ENCODE measurements at places on chromosomes 7 and 10.

DNA sequence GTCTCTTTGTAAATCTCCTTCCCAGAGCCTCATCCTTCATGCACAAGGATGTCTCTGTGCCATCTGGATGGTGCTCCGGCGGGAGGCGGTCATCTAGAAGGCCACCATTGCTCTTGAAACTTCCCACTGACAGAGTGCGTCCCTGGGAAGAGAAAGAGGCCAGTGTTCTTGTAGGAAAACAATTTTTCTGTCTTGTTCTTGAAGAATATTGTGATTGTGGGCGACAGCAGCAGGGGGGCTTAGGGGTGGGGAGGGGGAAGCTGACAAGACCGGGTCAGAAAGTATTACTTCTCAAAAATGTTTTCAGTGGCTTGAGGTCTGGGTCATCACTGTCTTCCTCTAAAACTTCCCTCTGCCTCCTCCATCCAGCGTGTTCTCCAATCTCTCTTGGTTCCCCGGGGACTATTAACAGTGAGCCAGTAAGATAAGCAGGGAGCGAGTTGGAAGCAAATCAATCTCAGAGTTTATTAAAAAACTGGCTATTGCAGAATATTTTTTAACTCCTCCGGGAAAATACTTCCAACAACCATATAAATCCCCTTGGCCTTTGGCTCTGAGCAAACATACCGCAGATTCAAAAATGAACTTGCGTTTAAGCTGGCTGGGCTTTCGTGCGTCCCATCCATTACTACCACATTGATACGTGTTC, 597.8 kb upstream of the MGMT start:
- no peak for DNase-seq

- DNase-seq, result no peak
Observed at GRCh38 chr10:99976886-99977665, 32.7 kb downstream of the DNMBP start.

DNA sequence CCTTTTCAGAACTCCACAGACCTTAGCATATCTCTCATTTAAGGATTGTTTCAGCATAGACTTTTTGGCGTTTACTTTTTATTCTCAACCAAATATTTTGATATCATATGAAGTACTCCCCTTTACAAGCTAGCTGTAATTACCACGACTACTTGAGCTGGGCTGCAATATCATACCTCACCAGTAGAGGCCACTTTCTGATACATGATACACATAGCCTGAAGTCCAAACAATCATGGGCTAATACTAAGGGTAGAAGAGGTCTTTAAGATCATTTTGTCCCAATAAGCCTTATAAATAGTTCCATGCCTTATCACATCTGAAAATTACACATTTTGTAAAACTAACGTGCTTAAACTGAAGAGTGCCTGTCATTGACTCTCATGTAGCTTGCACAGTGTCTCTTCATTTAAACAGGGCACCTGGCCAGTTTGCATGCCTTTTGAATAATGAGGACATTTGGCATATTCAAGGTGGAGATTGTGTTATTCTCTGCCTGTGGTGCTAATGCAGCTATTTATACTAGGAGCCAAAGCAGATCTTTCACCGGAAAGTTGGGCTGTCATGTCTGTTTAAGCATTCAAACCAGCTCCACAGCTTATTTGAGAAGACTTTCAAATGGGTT, 403.7 kb upstream of the ZMIZ1 start:
- no peak for DNase-seq

DNA sequence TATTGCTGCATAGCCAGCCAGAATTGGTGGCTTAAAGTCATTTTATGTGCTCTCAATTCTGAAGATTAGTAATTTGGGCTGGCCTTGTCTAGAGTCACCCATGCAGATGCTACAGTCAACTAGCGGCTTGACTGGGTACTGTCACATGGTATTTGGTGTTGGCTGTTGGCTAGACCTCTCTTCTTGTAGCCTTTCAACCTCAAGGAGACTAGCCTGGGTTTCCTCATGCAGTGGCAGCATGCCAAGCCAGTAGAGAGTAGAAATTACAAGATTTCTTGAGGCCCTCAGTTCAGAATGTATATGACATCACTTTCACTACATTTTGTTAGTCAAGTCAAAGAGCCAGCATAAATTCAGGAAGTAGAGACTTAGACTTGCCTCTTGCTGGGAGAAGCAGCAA, 3.7 kb upstream of the ZNF800 start:
- DNase-seq, result no peak

DNA sequence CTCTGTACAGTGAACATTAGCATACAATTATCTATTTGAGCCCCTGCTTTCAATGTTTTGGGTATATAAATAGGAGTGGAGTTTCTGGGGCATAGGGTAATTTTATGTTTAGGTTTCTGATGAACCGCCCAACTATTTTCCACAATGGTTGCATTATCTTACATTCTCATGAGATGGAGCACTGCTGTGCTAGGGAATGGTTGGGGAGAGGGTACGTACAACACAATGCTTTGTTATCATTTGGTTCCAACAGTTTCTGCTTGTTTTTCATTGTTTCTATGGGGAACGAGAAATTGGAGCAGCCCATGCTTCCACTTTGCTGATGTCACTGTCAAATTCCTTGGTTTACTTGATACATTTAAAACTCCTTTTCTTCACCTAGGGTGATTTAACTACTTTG, 1115.3 kb downstream of the REEP3 start:
- DNase-seq, result no peak

DNA sequence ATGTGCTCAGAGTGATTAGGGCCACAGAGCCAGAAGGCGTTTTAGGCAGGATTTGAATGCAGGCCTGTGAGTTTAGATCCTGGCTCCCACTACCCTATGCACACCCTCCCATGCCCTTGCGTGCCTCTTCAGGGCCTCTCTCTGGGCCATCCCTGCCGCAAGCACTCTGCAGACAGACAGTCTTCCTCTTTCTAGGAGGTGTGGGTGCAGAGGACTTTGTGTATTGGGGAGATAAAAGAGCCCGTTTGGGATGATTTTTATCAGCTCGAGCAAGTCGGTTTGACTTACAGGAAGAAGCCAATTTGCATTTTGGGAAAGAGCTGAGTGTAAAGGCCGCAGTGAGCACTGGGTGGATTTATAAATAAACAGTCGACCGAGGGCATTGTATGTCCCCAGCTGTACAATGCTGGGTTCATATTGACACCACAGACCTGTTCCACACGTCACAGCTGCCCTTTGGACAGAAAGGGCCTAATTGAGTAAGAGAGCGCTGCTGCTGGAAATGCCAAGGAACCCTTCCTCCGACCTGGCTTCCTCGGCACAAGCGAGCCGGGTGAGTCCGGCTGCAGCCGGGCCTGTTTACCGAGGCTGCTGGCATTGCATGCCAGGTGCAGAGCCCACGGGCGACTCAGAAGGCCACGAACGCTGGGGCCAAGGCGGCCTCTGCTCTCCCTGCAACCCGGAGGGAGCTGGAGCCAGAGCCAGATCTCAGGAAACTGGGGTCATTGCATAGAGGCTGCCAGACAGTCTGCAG, 25.1 kb downstream of the ZMIZ1 start:
- DNase-seq, result no peak

DNA sequence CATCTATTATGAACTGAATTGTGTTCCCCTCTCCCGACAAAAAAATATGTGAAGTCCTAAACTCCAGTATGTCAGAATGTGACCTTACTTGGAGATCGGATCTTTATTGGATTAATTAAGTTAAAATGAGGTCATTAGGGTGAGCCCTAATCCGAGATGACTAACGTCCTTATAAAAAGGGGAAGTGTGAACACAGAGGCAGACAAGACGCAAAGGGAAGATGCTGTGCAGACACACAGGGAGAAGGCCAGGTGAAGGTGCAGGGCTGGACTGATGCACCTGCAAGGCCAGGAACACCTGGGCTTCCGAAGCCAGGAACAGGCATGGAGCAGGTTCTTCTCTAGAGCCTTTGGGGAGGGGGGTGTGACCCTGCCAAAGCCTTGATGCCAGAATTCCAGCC, 187.8 kb downstream of the PARD3 start:
- no peak for DNase-seq

GRCh38 chr10:123021517-123021916, 12.7 kb downstream of the ACADSB start:
- DNase-seq, result no peak

GRCh38 chr7:26328498-26329390, 37.1 kb downstream of the SNX10 start:
- no peak for DNase-seq

- DNase-seq, result no peak
Observed at GRCh38 chr7:142567201-142568075, 181.8 kb upstream of the PRSS1 start.

GRCh38 chr7:94335586-94335985, 59.1 kb upstream of the COL1A2 start:
- DNase-seq, result no peak

DNA sequence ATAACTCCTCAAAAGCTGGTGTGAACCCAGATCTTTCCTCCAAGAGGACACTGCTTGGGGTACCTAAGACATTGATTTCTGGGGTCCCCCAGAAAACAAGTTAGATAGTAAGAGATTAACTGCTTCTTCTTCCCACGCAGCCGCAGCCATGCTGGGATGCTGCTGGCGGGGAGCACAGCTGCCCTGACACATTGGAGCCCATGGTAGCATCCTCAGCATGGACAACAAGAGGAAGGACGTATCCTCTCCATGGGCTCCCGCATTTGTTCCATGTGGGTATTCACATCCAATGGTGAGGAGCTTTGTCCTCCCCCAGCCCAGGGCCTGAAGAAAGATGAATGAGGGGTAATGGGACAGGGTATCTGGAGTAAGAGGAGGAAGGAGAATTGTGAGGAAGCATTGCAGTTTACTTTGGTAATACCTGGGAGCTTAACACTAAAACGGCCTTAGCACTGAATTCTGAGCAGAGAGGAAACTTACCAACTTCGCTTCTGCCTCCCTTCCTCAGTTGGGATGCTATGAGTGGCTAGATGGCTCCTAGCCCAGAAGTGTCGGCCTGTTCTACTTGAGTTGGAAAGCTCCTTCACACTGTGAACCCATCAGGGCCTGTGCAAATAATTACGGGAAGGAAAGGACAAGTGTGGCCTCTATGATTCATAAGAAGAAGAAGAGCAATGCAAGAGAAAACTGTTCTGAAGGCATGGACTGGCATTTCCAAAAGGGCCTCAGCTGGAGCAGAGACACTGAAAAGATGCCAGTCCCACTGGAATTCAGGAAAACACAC, 43.9 kb downstream of the C10orf120 start:
- no peak for DNase-seq

DNA sequence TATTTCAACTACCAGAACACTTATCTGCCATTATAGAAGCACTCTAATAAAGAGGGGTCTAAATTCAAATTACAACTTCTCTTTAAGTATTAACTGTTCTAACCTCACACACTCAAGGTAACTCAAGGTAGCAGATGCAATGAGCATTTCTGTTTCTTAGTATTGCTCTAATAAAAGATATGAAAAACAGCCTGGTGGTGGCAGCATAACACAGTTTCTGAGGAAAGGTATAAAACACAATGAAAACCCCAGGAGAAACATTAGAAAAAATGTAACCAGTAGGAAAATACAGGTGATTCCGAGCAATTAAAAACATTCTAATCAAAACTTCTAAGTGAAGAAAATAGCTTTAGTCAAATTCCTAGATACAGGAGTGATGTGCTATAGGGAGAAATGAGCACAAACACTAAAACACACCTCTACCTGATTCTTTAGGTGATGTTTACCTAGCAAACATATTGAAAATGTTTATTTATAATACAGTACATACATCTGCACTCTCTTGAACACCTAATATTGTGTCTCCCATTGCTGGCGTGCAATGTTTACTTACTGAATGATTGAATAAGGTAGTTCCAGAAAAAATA, 3.5 kb downstream of the MKRN1 start:
- DNase-seq, result no peak

GRCh38 chr10:14787938-14788337, 13.2 kb upstream of the FAM107B start:
- DNase-seq, result no peak

DNA sequence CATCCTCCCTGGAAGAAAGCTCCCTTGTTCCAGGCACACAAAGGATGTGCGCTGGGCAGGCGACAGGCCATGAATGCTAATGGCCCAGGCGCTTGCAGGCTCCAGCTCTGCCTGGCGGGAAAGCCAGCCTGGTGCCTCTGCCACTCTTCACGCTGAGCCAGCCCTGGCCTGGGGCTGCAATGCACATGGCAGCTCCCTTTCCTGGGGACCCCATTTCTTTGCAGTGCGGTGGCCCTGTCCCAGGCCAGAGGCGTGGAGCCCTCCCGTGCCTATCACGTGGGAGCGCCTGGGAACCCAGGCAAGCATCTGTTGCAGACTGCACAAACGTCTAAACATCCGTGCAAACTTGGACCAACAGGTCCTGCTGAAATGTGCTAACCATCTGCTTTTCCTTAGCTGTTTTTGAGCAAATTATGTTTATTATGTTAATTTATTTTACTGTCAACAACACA, 152.1 kb upstream of the LYZL2 start:
- DNase-seq, result no peak

- DNase-seq, result no peak
Observed at GRCh38 chr10:102335184-102335583, 60.3 kb upstream of the NFKB2 start.

GRCh38 chr7:111138193-111138569, 47.3 kb downstream of the LRRN3 start:
- DNase-seq, result no peak

GRCh38 chr10:62045765-62046521, 144.4 kb downstream of the ARID5B start:
- DNase-seq, result no peak

- no peak for DNase-seq
Observed at GRCh38 chr10:100359030-100359432, 12.0 kb downstream of the SCD start.

GRCh38 chr10:131775433-131775832, 125.4 kb upstream of the PPP2R2D start:
- no peak for DNase-seq

- no peak for DNase-seq
Observed at GRCh38 chr7:89377219-89377618, 581.7 kb upstream of the TEX47 start.

All from stimulated activated CD4-positive, alpha-beta T cell treated with anti-CD3 and anti-CD28 coated beads, TNF-alpha, amount 100 ng/mL, for 1 hour (primary cell).